ENCODE measurements at places on chromosomes 7 and 10. TPM values are rescaled to one million over a fixed set of nuclear protein-coding genes. Genes with fewer than 3 reads are reported as not detected.

FRMPD2 gene
- not detected for polyA plus RNA-seq

SPAM1 gene
- polyA plus RNA-seq, result not detected

SSC4D gene
- 1.6 TPM for polyA plus RNA-seq

ARF5 gene
- 173 TPM for polyA plus RNA-seq

MRPL32 gene
- 98.4 TPM for polyA plus RNA-seq

TIMM23B gene
- 15.9 TPM for polyA plus RNA-seq

CYP2C18 gene
- 0.11 TPM for polyA plus RNA-seq

ADGRA1 gene
- polyA plus RNA-seq, result not detected

ANK3 gene
- 136 TPM for polyA plus RNA-seq

MUC12 gene
- polyA plus RNA-seq, result 0.19 TPM

CALML3 gene
- polyA plus RNA-seq, result 0.03 TPM

NEBL gene
- polyA plus RNA-seq, result 383 TPM

LEP gene
- 0.12 TPM for polyA plus RNA-seq

INSYN2A gene
- polyA plus RNA-seq, result not detected

OR13A1 gene
- not detected for polyA plus RNA-seq

SPDYE2 gene
- 0.15 TPM for polyA plus RNA-seq

SUFU gene
- 3.7 TPM for polyA plus RNA-seq

NXPH1 gene
- not detected for polyA plus RNA-seq

RET gene
- polyA plus RNA-seq, result 0.84 TPM

PTEN gene
- polyA plus RNA-seq, result 20.1 TPM

DMBT1 gene
- polyA plus RNA-seq, result 0.04 TPM

FAM25A gene
- polyA plus RNA-seq, result not detected

GPC2 gene
- 0.76 TPM for polyA plus RNA-seq

HMX2 gene
- not detected for polyA plus RNA-seq

NCF1 gene
- 1.0 TPM for polyA plus RNA-seq

FBXO24 gene
- polyA plus RNA-seq, result 0.14 TPM

MASTL gene
- 2.4 TPM for polyA plus RNA-seq

GLI3 gene
- polyA plus RNA-seq, result 2.3 TPM

PLA2G12B gene
- polyA plus RNA-seq, result not detected

TUBB8 gene
- polyA plus RNA-seq, result 0.06 TPM

SLC13A1 gene
- polyA plus RNA-seq, result not detected

VOPP1 gene
- 9.9 TPM for polyA plus RNA-seq

EEPD1 gene
- 5.5 TPM for polyA plus RNA-seq

SYT15B gene
- 0.53 TPM for polyA plus RNA-seq

CH25H gene
- polyA plus RNA-seq, result 0.27 TPM

HIP1 gene
- polyA plus RNA-seq, result 10.2 TPM

TBX20 gene
- polyA plus RNA-seq, result 30.8 TPM

COL28A1 gene
- 0.28 TPM for polyA plus RNA-seq

All from heart left ventricle (tissue), 16 donors.